CD4-positive, alpha-beta T cell treated with Interferon alpha-2 for 1 hour (primary cell): ENCODE measurements at places on chromosomes 4 and X.

DNA sequence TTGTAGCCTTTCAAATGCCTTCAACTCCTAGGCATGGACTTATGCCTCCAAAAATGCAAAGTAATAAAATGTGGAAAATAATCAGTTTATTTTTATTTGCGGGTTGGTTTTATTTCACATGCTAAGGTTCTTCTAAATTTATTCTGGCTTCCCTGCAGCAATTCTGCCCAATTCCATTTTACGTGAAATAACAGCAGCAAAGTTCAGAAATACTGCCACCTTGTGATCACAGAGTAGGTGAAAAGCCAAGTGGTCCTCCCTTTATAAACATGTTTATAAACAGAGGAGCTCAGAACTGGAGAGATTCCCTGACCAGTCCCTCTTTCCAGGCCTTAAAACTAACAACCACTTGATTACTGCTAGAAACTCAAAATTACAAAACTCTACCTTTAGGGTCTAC is 14.7 kb upstream of the DCHS2 start:
- DNase-seq, result no peak

- DNase-seq, result no peak
Measured at GRCh38 chr4:86974551-86974994, 39.8 kb downstream of the AFF1 start.

GRCh38 chrX:20393944-20394343 is 127.2 kb upstream of the RPS6KA3 start:
- no peak for DNase-seq

- DNase-seq, result no peak
Measured at GRCh38 chr4:176927664-176928063, 134.9 kb upstream of the VEGFC start.

- no peak for DNase-seq
Measured at GRCh38 chrX:123906557-123907316, 46.9 kb downstream of the XIAP start.

DNA sequence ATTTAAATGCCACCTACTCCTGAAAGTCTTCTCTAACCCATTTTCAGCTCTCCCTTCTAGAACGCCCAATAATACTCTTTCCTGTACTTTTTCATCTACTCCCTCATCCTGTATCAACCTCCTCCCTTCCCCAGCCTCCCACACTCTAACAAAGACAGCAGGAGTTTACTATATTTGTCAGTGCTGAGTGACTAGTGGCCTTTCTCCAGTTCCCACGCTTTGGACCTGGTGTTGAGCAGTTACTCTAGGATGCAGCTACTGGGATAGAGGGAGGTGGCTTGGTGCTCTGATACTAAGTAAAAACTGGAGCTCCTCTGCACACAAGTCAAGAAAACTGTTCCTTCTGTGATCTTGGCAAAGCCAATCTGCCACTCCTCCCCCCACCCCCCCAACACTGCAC is 36.1 kb upstream of the KLHL13 start:
- no peak for DNase-seq

DNA sequence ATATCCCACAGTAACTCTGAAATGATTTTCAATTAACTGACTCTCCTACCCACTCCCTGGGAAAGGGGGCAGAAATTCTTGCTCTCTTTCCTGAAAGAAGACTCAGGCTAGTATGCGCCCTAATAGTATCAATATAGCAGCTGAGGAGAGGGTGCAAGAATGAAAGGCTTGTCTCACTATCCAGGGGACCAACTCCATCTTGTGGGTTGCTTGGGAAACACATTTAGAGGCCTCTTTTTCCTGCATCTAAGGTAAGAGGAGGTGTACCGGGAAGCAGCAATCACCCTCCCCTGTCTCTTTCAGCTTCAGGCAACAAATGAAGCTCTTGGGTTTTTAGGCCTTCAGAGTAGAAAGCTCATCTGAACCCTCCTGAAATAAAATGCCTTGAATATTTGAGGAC is 11.3 kb downstream of the TMEM255A start:
- no peak for DNase-seq

DNA sequence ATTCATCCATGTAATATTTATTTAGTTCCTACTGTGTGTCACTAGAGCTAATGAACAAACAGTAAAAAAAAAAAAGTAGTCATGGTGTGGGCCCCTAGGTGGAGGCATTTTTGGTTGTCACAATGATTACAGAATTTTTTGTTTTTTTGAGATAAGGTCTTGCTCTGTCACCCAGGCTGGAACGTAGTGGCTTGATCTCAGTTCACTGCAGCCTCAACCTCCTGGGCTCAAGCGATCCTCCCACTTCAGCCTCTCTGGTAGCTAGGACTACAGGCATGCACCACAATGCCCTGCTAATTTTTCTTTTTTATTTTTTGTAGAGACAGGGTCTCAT is 22.0 kb downstream of the DNAAF6 start:
- no peak for DNase-seq

DNA sequence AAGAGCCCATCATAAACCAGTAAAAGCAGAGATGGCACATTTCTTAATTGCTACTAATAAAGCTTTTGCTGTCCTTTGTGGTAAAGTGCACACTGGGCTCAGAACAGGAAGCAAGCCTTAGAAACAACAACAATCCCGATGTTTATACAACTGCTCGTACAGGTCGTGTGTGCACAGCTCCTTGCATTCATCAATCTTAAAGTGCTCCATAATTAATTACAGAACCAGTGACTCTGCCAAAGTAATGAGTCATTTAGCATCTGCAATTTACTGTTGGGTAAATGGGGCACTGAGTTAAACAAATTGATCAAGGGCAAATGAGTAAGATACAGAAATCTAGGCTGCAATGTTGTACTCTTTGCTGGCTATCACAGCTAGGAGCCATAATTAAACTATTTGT is 61.3 kb upstream of the TXK start:
- DNase-seq, result no peak

GRCh38 chrX:9656277-9656676 is 109.4 kb downstream of the GPR143 start:
- DNase-seq, result no peak
